ENCODE measurements at places on chromosomes 3 and 15. TPM values are rescaled to one million over a fixed set of nuclear protein-coding genes. Genes with fewer than 3 reads are reported as not detected.

Gene CLDN16
- total RNA-seq, result 2.5 TPM

Gene LRRN1
- not detected for total RNA-seq

Gene NANOGP8
- not detected for total RNA-seq

Gene CLN6
- total RNA-seq, result 20.2 TPM

Gene OSTN
- total RNA-seq, result not detected

Gene RYR3
- not detected for total RNA-seq

Gene KLHL40
- total RNA-seq, result not detected

Gene EIF4E3
- total RNA-seq, result 4.2 TPM

Gene MASP1
- 4.6 TPM for total RNA-seq

Gene COL6A6
- not detected for total RNA-seq

Gene CYP11A1
- not detected for total RNA-seq

Gene MTFMT
- 22.4 TPM for total RNA-seq

Gene PRTG
- 8.6 TPM for total RNA-seq

Gene TEX55
- not detected for total RNA-seq

Gene RASL12
- not detected for total RNA-seq

Gene DUT
- 140 TPM for total RNA-seq

Gene LRRC34
- 0.19 TPM for total RNA-seq

Gene TMEM207
- total RNA-seq, result not detected

Gene RHOV
- total RNA-seq, result 0.23 TPM

Gene LRRIQ4
- total RNA-seq, result not detected

Gene PLIN1
- not detected for total RNA-seq

Gene ITGA11
- total RNA-seq, result 54.2 TPM

Gene ZNF280D
- total RNA-seq, result 18.8 TPM

Gene PIERCE2
- total RNA-seq, result 0.29 TPM

Gene PSMD6
- total RNA-seq, result 86.7 TPM

All from glomerular endothelial cell (primary cell).